EH (cell line): ENCODE measurements at places on chromosomes 4 and X.

DNA sequence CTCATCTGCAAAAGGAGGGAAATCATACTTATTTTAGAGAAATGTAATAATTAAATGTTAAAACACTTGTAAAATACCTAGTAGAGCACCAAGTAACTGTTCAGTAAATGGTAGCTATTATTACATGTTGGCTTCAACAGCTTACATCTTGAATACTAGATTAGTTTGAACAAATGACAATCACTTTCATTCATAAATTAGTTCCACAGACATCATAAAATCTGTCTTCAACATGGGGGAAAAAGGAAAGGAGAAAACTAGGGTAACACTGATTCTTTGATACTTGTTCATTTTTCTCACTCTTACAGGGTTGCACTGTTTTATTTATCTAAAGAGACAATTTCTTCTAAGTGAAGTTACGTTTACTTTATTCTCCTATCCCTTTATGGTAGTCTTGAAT is 51.7 kb downstream of the CHM start:
- no peak for DNase-seq

DNA sequence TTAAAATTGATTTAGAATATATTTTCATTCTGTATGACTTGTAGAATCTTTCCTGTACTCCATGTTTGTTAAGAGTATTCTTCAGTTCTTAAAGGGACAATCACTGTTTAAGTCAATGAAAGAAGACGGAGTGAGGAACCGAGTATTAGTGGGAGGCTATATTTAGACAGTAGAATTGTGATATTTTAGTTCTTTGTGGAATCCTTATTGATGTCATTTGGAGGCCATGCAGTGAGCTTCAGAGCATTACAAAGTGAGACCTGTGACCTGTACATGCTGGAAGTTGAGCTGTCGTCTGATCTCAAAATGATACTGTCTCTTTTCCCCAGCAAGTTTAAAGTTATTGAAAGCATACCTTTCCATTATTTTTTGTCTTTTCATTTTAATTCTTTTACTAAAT is 394.7 kb downstream of the GALNTL6 start:
- no peak for DNase-seq

DNA sequence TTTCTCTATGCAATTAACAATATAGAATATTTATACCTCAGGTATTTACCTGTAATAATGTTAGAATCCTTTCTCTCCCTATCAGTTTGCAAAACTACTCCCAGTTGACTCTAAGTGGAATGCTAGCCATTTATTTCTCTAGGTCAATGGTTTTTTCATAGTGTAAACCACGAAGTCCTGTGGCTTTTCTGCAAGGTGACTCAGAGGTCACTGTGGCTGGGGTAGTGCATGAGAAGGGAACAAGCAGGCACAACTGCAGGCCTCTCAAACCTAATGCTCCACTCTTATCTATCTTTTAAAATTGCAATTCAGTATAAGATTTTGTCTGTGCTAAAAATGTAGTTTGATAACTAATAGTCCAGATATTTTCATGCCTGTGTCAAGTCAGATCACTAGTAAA is 159.4 kb downstream of the ANTXR2 start:
- peak; percentile 73 for DNase-seq

DNA sequence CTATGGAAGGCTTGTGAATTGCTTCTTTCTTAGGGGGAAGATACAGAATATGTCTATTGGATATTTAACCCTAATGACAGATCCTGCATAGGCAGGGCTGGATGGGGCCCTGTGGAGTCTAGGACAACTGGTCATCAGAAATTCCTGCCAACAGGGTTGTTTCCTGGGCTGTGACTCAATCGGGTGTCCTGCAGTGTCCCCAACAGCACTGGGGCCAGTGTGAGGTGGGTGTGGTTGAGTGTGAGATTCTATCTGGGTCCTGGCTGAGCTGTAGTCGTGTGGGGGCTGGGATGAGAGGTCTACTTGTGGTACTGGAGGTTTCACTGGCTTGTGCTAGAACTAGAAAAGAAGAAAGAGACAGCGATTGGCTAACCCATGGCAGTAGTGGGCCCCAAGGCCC is 87.3 kb upstream of the WDR1 start:
- DNase-seq = no peak

GRCh38 chrX:24190500-24191156 is 41.1 kb downstream of the ZFX start:
- DNase-seq = peak; percentile 45

DNA sequence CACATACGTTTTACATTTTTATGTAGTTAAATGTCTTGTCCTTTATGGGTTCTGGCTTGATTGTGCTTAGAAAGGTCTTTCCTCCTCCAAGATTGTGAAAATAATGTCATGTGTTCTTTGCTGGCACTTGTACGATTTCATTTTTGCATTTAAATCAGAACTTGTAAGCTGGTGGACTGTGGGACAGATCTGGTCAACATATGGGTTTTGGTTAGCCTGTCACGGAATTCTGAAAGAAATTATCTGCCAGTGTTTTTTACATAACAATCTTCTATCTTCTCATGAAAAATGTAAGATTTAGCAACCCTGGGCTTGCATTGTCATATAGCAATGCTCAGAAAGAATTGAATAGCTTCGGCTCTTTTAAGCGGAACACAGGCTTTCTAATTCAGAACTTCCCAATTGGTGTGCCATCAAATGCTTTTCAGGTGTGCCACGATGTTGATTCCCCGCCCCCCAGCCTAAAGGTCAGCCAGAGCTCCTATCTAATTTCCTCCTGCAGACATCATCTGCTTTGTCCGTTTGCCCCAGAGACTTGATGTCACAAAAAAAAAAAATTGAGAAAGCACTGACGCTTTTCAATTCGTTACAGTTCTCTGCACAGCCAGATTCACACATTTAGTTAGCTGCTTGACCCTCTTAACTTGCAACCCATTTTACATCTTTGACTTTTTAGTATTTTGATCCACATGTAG is 16.2 kb downstream of the AFF1 start:
- DNase-seq = no peak

DNA sequence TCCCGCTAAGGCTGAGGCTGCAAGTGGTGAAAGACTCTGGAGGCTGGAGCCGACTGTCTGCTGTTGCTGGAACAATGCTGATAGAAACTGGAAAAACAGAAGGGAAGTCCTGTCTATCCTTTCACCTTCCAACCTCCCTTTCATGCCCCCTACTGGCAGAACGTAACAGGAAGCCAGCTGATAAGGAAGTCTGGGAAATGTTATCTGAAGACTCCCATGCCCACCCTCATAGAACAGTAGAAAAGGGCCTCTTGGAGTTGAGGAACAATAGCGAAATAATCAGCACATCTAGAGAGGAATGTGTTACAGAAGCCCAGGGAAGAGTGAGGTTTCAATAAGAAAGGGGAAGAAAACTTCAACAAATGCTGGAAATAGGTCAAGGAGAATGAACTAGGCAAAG is 117.1 kb upstream of the DKK2 start:
- peak; percentile 29 for DNase-seq

GRCh38 chr4:108919226-108919893 is 156.5 kb upstream of the ETNPPL start:
- DNase-seq = no peak

DNA sequence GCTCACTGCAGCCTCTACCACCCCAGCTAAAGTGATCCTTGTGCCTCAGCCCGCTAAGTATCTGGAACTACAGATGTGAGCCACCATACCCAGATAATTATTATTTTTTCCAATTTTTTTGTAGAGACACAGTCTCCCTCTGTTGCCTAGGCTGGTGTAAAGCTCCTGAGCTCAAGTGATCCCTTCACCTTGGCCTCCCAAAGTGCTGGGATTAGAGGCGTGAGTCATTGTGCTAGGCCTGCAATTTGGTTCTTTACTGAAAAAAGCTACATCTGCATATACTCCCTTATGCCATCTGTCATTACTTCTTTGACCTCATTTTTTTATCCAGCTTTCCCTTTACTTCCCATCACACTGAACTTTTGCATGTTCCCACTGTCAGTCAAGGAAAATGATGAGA is 2012.4 kb upstream of the IGFBP7 start:
- DNase-seq = no peak

GRCh38 chr4:133102043-133102442 is 47.1 kb upstream of the PCDH10 start:
- no peak for DNase-seq

DNA sequence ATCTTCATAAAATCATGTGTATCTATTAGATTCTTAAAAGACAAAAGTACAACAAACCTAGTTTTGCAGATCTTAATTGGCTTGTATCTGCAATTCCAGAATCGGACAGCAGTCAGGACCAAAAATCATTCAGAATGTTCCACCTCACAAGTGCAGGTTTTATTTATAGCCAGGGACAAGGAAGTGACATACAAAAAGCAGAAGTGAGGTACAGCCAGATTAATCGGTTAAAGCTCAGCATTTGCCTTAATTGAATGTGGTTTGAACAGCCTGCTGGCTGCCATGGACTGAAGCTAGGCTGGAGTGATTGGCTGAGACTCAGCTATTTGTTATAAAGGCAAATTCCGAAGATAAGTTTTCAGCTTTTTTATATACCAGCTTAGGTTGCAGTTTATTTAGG is 932.6 kb downstream of the C4orf33 start:
- DNase-seq = no peak

DNA sequence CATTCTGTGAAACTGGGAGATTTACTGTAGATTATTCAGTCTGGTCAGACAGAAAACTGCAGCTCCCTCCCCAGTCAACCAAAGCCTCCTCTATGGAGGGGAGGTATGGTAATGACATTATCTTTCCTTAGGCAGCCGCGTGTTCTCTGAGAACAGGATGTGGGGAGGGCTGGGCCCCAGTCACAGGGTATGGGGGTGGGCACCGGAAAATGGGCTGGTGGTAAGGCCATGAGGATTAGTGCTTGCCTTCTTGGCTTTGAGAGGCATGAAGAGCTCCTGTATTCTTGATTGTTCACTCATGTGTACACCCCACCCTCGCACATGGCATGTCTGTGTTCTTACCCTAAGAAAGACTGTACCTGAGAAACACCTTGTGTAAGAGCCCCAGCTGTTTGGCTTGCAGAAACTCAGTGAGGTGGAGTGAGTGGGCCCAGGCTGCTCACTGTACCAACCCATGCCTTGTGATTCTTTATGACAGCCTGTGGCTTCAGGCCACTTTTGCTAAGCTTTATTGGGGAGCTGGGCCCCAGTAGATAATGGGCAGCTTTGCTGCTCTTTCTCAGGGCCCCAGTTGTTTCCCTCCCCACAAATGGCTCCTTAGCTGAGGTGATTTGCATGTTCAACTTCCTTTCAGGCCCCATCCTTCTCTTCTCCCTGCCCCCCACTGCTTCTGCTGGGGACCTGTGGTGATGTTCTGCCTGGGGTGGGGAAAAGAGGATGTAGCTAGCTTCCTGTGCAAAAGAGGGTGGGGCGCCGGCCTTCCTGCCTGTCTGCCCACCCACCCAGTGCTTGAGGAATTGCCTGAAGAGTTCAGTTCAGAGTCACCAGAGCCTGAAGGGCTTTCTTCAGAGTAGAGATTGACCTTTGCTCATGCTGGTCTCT is 30.7 kb downstream of the MSN start:
- peak; percentile 39 for DNase-seq

GRCh38 chr4:86431543-86432116 is 71.8 kb upstream of the MAPK10 start:
- DNase-seq = no peak

GRCh38 chrX:147828719-147829118 is 83.0 kb upstream of the FMR1 start:
- DNase-seq = no peak

DNA sequence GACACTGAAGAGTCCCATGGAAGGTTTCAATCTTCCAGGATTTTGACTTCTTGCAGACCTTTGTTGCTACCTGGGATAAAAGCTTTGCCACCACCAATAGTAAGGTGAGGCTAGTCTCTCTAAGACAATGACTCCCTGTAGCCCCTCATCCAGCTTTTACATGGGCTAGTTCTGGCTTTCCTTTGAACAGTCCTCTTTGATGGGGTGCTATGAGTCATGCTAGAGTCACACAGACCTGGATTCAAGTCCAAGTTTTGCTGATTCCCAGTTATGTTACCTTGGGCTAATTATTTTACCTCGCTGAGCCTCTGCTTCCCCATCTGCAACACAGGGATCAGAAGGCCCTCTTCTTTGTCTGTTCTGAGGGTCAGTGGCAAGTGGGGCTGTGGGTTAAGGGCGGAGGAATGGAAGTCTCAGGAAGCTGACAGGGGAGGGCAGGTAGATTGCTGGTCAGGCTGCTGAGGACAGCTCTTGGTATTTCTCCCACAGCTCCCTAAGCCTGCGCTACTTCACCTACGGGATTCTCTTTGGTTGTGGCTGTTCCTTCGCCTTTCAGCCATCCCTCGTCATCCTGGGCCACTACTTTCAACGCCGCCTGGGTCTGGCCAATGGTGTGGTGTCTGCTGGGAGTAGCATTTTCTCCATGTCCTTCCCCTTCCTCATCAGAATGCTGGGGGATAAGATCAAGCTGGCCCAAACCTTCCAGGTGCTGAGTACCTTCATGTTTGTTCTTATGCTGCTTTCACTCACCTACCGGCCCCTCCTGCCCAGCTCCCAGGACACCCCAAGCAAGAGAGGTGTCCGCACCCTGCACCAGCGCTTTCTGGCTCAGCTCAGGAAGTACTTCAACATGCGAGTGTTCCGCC is 90.3 kb downstream of the RLIM start:
- DNase-seq = no peak

DNA sequence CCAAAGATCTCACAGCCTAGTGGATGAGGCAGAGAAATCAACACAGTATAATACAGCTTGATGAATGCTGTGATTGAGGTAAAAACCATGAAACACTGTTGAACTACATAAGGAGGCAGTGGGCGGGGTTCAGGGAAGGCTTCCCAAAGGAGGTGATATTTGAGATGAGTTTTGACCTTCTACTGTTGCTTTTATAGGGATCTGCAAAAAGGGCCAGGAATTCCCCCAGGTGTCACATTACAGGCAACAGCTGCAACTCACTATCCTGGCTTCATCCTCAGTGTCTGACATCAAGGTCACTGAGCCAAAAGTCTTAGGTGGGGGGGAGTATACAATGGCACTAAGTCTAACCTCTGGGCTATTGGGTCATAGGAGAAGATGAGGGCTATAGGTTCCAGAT is 185.7 kb upstream of the NRK start:
- no peak for DNase-seq

DNA sequence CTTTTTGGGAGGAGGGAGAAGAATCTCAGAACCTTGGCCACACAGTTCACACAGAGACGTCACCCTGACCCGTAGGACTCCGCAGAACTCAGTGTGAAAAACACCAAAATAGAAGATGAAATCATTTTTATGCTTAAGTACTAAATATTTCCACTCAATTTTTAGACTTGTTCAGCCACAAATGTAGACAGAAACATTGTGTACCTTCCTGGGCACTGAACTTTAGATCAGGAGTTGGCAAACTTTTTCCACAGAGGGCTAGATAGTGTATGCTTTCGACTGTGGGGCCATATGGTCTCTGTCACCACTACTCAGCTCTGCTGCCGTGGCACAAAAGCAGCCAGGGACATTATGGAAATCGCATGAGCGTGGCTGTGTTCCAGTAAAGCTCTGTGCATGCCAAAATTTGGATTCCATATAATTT is 61.8 kb upstream of the STOX2 start:
- no peak for DNase-seq

GRCh38 chr4:62293551-62293950 is 1093.4 kb downstream of the ADGRL3 start:
- DNase-seq = no peak

GRCh38 chr4:1804638-1805492 is 11.8 kb downstream of the FGFR3 start:
- DNase-seq = no peak
